ENCODE measurements at places on chromosomes 16 and 17.

GRCh38 chr16:80824623-80825364, 20.4 kb upstream of the CDYL2 start:
- peak; percentile 63 for DNase-seq

GRCh38 chr17:16287563-16288027, 65.7 kb downstream of the CENPV start:
- DNase-seq, result peak; percentile 91

DNA sequence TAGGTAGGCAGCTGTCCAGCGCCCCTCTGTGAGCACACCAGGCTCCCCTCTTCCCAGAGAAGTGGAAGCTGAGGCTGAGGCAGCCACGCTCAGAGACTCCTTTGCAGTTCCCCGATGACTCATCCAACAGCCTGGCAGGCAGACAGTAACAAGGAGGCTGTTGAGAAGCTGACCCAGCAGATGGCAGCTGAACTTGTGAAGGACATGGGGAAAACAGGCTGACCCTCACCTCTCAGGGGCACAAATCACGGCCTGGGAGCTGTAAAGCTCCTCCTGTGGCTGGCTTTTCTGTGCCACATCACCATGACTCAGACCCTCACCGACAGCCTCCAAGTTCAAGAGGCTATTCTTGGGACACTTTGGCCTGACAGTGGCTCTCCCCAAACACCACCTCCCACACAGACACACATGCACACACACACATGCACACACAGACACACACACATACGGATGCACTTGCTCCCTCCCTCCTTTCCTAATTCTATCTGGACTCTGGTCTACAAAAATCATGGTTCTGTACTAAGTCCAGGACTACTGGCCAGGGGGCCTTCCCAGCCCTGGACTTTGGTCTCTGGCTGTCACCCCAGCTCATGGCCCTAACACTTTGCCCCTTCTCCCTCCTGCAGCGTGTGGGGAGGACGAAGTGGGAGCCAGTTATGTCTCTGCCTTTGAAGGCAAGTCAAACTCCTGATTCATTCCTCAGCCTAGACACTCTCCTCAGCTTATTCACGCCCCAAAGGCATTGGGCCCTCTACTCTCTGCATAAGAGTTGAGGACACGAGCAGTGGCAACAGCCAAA, 23.2 kb downstream of the MAP3K14 start:
- DNase-seq, result peak; percentile 82

DNA sequence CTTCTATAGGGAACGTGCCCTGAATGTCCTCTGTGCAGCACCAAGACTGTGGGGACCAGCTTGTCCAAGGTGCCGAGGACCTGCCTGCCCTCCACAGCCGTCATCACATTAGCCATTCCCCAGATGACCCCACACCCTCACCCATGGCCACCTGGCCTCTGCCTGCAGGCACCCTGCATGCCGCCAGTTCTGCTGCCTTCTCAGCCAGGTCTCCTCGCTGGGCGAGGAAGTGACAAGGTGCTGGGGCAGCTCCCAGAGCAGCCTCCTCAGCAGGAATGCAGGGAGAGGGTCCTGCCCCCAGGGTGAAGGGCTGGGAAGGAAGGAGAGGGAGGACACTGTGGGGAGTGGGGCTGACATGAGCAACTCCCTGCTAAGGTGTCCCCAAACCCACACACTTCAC, 18.6 kb upstream of the C16orf78 start:
- DNase-seq, result no peak

DNA sequence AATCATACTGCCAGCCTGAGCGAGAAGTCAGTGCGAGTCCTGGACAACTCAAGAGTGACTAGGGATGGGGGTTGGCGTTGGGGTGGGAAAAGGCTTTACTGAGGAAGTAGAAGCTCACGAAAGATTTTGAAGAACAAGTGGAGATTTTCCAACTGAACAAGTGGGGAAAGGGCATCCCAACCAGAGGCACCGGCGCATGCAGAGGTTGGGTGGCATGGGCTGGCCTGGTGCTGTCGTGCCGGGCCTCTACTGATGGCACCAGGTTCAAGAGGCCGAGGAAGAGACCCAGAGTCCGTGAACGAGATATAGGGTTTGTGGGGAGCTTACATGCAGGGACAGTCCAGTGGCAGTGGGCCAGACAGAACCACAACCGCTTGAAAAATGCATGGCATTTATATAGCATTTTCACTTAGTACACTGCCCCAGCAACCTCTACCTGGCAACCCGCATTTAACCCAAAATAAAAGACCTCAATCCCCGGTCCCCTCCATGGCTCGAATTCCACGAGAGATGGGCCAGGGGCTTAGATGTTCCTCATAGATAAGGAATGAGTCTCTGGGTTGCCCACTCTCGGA, 7.7 kb upstream of the ITGA3 start:
- no peak for DNase-seq

GRCh38 chr17:42985225-42985624, 4.9 kb downstream of the RUNDC1 start:
- peak; percentile 88 for DNase-seq

DNA sequence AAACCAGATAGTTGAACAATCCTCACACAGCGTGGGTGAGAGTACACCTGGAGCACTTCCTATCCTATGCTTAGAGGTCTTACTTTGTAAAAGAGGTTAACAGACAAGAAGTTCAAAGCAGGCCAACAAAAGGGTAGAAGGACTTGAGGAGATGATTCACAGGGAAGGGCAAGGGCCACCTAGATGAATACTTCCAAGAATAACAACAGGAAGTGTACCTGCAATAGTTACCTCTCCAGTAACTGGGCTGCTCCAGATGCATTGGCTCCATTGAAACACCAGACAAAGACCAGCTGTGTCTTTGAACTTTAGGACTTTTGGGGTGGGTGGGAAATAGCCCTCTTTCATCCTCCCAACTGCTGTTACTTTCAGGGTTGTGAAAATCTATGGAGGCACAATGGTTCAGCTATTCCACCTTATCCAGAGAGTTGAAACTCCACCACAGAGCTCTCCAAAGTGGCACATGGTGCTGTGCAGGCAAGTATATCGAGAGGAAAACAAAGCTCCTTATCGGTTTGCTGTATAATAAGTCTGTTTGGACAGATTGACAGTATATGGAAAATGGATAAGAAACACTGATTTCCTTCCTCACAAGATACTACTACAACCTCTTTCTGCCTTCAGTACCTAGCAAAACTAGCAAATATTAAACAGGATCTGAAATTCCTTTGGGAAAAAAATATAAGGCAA, 22.7 kb downstream of the RNF43 start:
- no peak for DNase-seq

GRCh38 chr17:39973496-39973895, 7.1 kb upstream of the PSMD3 start:
- DNase-seq, result no peak

DNA sequence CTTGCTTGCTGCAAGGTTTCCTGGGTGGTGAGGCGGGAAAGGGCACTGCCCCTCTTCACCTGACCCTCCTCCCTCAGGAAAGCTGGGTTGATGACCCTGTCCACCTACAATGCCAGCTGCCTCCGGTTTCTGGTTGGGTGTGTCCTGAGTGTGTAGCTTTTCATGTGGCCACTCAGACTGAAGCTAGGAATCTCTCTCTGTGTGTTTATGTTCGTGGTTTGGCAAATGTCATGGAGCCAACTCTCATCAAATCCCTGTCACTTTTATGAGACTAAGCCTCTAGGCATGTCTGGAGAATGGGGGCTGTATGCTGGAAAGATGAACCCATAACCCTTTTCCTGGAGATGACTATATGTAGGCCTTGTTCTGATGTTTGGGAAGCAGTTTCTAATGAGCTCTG, 17.1 kb downstream of the PLEKHG4 start:
- DNase-seq, result no peak

DNA sequence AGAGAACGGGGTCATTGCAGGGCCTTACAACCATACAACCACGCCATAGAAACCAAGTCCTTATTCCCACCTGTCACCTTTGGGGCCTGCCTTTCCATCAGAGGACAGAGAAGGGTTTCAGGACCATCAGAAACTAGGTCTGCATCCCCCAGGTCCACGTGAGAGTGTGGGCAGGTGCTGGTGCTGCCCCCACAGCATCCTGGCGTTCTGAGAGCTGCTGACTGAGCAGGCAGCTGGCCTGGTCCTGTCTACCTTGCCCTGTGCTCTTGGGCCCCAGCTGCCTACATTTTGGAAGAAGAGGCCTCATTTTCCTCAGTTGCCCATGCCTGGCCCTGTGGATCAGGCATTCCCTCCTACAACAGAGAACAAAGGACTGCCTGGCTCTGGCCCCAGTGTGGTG, 21.6 kb downstream of the ZNF276 start:
- DNase-seq, result no peak

GRCh38 chr17:5468075-5468473, 708 bp downstream of the DHX33 start:
- DNase-seq, result peak; percentile 28

DNA sequence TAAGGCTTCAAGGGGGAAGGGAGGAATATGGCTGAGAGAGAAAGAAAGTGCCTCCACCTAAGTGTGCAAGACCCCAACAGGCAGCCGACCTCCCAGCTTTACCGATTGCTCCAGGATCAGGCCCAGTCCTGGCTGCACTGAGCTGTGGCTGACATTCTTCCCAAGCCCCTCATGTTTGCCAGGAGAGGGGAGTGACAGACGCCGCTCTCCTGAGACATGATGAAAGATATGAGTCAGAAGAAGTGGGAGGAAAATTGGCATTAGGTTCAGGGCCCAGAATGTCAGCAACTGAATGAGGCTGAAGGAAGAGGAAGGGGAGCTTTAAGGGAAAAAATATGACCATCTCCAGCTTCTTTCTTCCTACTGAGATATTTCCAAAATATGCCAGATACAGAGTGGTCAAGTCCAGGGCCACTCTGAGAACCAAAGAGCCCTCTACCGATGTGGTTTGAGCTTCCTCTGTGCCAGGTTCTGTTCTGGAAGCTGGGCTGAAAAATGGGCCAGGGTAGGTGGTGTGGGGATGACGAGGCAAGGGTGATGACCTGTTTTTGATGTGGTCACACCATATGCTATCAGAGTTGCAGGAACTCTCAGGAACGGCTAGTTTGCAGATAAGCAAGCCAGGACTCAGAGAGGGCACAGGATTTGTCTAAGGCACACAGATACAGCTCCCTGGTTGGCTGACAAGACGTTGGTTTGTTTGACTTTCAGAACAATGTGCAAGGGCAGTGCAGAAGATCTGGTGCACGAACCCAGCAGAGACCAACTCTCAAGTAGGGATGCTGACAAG, 176.7 kb downstream of the SOX9 start:
- no peak for DNase-seq

GRCh38 chr17:66840061-66840460, 5.1 kb downstream of the CACNG5 start:
- no peak for DNase-seq

Data from NB4 (cell line).